ENCODE measurements at places on chromosomes 13 and 19.

DNA sequence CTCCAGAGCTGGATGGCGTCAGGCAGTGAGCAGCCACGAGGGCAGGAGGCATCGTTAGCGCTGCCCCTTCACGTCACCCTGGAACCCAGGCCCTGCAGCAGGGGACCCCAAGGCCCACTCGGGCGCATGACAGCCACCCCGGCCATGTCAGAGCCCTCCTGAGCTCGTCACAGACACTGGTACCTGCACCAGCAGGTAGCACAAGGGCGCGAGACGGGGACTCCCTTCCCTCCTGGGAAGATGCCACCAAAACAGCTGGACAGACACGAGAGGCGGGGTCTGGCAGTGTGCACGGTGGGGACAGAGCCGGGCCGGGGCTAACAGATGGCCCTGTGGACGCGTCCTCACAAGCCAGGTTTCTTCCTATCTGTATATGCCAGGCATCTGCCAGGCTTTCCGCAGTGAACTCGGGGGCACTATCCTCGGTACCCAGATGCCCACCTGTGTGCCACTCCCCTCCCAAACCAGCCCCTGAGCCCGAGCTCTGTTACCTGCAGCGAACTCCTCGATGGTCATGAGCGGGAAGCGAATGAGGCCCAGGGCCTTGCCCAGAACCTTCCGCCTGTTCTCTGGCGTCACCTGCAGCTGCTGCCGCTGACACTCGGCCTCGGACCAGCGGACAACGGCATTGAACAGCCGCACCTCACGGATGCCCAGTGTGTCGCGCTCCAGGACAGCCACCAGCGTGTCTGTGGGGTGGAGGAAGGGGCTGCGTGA is 25.8 kb downstream of the BTBD2 start:
- DNase-seq = no peak

DNA sequence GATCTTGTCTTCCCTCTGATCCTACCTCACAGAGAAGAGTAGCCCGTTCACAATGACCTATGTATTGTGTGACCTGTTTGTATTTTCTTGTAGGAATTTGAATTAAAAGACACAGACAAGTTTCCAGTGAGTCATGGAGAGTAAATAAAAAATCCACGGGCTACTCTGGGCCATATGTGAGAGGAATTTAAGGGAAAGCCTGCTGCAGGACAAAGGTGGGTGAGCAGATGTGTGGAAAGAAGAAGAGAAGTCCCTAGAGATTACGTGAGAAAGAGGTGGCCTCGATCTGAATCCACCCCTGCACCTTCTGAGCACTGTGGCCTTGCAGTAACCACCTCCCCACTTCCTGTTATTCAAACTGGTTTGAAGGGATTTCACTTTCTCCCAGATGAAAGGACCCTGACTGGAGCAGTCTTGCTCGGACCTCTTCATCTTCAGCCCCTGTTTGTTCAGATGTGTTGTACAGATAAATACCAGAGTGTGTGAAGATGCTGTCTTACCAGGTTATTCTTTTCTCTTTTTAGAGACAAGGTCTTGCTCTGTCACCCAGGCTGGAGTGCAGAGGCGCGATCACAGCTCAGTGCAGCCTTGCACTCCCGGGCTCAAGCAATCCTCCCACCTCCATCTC is 205.4 kb downstream of the PDS5B start:
- no peak for DNase-seq

DNA sequence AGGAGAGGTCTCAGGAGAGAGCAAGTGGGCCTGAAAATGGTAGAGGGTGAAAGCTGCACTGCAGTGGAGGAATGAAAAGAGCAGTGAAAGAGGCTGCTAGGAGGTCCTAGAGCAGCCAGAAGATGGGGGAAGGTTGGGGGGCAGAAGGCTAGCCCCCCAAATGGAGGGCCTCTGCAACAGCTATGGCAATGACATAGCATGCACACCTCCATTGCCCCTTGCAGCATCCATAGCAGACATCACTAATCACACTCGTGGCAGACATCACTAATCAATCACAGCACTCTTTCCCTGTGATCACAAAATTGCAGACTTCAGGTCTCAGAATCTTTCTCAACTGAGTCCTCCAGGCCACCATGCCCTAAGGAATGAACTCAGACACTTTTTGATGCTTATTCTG is 21.9 kb downstream of the CCL25 start:
- DNase-seq = no peak

DNA sequence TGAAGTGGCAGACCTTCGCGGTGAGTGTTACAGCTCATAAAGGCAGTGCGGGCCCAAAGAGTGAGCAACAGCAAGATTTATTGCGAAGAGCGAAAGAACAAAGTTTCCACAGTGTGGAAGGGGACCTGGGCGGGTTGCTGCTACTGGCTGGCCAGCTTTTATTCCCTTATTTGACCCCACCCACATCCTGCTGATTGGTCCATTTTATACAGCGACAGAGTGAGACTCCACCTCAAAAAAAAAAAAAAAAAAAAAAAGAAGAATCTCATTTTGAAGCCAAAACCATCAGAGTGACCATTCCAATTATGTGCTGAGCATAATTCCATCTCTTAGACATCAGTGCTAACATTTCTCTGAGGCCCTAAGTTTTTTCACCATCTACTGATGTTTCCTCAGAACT is 1.9 kb upstream of the ZNF552 start:
- DNase-seq = no peak

DNA sequence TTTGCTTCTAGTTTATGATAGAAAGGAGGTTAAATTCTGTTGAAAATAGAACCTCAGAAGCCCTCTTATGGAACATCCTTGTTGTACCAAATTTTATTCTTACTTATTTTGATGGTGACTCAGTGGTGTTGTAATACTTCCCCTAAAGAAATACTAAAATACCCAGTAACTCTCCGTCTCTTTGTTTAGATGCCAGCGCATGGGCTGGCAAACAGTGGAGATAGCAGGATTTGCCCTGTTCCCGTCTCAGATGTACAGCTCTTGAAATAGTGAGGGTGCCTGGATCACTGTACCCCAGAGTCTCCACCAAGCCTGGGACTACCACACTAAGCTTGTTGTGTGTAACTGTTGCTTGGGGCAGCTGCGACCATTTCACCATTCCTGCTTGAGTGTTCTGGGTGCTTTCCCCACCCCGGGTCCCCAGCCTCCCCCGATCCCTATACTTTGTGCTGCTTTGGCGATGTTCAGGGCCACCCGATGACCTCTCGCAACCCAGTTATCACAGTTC is 67.0 kb upstream of the TEX29 start:
- peak; percentile 21 for DNase-seq

GRCh38 chr13:30965380-30965779 is 32.9 kb downstream of the TEX26 start:
- DNase-seq = no peak

GRCh38 chr13:25733001-25733491 is 318.8 kb downstream of the SHISA2 start:
- DNase-seq = peak; percentile 80

DNA sequence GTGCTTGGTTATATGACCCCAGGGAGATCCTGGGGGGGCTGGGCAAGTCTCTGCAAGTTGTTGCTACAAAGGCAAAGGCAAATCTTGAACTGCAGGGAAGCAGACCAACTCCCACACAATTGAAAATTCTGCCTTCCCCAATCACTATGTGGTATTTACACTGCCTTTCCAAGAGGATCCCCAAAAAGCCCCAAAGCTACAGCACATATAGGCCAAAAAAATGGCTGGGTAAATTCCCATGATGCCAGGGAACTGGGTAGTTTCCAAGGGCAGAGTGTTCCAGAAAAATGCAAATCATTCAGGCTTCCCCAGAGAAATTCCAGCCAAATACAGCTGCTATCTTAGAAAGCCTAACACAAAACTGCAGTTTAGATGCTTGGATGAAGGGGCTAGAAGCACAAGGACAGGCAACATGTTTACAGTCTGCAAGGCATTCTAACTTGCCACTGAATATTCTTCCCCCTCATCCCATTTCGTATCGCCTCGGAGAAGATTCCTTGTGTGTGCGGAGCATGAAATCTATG is 6.2 kb downstream of the FOXO1 start:
- no peak for DNase-seq

- no peak for DNase-seq
Observed at GRCh38 chr19:42134535-42135070, 2.4 kb upstream of the POU2F2 start.

- no peak for DNase-seq
Observed at GRCh38 chr13:48449656-48450055, 36.7 kb upstream of the LPAR6 start.

DNA sequence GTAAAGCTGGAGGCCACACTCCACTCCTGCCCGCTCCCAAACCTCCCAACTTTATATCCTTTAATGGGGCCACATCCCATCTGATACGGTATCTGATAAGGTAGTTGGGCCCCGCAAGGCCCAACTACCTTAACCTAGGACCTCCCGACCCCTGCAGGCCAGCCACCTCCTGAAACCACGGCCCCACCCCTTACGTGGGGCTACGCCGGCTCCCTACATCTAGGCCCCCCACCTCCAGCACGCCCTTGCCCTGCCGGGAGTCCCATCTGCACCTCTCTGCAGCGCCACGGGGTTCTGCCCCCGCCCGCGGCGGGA is 2.2 kb downstream of the IGFLR1 start:
- DNase-seq = no peak

GRCh38 chr13:21672796-21673538 is 2.1 kb downstream of the FGF9 start:
- DNase-seq = no peak

DNA sequence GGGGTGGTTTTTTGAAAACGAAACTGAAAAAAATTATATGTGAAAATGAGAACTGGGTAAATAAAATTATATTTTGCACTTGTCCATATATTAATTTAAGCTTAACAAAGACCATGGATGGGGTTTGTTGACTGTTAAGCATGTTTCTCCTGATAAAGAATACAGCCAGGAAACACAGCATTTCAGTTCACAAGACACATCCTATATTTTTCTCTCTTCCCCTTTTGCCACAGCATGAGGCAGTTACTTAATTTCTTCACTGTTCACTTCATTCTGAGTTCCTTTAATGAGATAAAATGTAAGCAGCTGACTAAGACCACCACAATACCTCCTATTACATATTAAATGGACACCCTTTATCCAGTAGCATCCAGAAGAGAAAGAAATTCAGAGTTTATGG is 64.0 kb downstream of the RXFP2 start:
- no peak for DNase-seq

DNA sequence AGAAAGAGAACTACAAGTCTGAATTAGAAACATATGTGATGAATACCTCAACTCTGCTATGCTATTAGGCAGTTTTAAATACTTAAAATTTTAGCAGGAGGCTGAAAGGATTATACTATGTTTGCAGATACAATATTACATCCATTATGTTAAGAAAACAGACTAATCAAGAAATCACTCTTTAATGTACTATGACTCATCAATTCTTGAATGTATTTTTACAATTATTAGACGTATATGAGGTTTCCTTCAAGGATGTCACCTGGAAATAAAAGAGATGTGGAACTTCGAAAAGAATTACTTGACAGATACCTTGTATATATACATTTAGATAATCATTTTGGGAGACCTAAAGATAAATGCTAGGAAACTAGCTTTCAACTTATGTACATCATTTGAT is 835.6 kb upstream of the MIR17HG start:
- no peak for DNase-seq

GRCh38 chr13:69618838-69619237 is 488.8 kb upstream of the ATXN8OS start:
- DNase-seq = no peak

DNA sequence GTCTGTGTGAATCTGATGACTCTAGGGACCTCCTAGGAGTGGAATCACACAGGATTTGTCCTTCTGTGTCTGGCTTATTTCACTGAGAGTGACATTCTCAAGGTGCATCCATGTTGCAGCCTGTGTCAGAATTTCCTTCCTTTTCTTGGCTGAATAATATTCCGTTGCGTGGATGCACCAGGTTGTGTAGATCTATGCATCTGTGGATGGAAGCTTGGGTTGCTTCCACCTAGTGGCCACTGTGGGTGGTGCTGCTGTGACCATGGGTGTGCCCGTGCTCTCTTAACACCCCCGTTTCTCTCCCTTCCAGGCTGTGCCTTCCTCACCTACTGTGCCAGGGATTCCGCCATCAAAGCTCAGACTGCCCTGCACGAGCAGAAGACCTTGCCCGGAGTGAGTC is 26.2 kb downstream of the CELF5 start:
- no peak for DNase-seq

DNA sequence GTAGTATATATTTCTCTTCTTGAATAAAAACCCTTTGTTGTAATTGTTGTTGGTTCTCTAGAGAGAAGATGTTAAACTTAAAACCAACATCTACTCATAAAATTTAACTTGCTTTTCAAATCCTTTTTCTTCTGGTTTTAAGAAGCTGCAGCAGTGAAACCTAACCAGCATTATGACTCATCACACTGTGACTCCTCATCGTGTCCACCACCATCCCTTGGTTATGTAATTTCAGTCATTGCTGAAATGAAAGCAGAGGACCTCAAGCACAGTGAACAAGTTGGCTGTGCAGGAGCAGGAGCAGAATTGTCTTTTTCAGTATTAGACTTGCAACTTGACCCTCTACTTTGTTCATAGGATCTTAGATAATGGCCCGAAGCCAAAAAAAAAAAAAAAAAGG is 64.9 kb upstream of the HTR2A start:
- DNase-seq = peak; percentile 84

- no peak for DNase-seq
Observed at GRCh38 chr19:30755581-30755980, 383.4 kb downstream of the ZNF536 start.

- DNase-seq = no peak
Observed at GRCh38 chr19:40441719-40442253, 2.3 kb downstream of the SERTAD3 start.

DNA sequence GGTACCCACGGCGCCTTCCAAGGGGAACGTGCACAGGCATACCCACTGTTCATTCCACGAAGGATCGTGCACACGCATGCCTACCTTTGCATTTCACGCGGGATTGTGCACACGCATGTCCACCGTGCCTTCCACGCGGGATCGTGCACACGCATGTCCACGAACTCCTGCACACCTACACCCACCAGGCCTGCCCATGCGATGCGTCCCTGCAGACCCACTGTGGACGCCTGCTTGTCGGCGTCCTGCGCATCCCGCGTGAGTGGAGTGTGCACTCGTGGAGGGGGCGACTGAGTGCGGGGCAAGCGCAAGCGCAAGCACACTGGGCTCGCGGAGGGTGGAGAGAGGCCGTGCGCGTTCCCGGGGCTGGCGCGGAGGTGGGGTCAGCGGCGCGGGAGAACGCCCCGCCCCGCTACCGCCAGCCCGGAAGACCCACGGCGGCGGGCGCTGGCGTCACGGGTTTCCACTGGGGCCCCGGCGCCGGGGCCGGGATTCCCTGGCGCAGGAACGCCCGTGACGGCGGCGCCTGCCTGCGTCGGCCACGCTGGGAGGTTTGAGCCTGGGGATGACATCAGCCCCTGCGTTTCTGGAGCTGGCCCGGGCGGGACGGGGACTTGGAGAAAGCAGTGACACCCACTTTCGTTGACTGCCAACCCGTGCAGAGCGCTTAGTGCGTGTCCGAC is 18.7 kb downstream of the GADD45B start:
- peak; percentile 89 for DNase-seq
